ENCODE measurements at places on chromosomes 7 and 10.

DNA sequence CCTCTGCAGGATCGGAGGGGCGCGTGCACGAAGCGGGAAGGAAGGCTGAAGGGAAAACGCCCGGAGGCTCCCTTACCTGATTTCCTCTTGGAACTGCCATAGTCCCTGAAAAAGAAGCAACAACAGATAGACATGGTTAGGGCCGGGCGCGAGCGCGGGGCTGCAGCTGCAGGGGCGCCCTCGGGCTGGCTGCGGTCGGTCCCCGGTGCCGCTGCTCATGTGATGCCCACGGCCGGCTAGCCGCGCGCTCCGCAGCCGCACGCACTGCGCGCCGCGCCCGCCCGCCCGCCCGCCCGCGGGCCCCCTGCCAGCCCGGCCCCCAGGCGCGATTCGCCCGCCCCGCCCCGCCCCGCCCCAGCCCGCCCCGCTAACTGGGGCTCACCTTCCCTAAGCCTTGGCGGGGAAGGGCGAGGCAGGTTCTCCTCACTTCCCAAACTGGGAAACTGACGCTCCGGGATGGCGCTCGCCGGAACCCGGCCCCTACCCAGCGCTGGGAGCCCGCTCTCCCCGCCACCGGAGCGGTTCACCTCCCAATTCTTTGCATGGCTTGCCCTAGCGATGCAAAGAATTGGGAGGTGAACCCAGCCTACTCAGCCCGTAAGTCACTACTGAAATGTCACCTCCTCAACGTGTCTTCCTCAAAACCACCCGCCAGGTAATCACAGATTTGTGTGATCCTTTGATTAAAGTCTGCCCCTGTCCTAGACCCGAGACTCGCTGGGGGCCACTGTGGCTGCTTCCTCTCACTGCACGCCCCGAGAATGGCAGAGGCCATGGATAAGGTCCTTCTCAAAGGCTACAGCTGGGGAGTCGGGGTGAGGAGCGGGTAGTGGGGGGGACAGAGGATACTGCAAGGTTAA, 162.2 kb downstream of the SH3PXD2A start:
- no peak for DNase-seq

GRCh38 chr10:100566561-100566960, 30.8 kb downstream of the HIF1AN start:
- no peak for DNase-seq

- no peak for DNase-seq
Measured at GRCh38 chr10:132266594-132267161, 41.1 kb downstream of the STK32C start.

DNA sequence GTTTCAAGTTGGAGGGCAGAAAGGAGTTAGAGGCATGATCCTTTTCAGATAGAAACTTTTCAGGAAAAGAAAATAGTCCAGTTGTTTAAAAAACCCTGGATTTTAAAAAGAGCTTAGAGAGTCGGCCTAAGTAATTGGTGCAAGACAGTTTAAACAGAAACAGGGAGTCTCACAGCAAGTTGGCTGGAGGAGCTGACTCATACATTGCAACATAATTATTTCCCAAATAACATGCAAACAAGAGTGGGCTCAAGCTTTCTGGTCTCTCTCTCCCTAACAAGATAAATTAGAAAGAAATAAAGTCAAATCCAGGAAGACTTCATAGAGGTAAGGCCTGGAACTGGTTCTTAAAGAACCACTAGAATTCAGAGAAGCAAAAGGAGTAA, 100.3 kb upstream of the AGBL3 start:
- DNase-seq, result no peak

GRCh38 chr7:22730066-22730710, 3.2 kb downstream of the IL6 start:
- no peak for DNase-seq

DNA sequence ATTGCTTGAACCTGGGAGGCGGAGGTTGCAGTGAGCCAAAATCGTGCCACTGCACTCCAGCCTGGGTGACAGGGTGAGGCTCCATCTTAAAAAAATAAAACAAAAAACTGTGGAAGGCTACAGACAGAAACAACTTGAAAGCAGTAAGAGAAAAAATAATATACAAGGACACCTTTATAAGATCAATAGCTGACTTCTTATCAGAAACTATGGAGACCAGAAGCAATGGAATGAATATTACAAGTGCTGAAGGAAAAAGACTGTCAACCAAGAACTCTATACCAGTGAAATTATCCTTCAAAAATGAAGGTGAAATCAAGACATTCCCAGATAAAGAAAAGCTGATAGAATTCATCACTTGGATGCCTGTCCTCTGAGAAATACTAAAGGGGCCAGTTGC, 49.0 kb downstream of the RBAK start:
- DNase-seq, result no peak

- DNase-seq, result no peak
Measured at GRCh38 chr10:85832988-85833387, 533.6 kb downstream of the GRID1 start.

DNA sequence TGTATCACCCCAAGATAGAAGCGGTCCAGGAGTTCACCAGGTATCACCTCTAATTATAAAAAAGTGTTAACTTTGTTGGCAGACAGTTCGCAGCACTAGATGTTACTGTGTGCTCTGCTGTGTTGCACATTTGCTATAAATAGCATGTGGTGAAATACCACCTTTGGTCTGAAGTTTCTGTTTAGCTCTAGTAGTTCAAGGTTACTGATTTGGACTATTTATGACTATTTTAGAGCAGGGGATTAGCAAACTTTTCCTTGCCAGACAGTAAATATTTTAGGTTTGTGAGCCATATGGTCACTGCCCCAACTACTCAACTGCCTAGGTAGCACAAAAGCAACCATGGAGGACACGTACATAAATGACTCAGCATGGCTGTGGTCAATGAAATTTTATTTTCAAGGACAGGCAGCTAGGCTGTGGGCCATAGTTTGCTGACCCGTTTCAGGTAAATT, 16.5 kb downstream of the DENND10 start:
- DNase-seq, result no peak

Measured in omental fat pad (tissue), 4 donors.